ENCODE measurements at places on chromosomes 7 and 10.

DNA sequence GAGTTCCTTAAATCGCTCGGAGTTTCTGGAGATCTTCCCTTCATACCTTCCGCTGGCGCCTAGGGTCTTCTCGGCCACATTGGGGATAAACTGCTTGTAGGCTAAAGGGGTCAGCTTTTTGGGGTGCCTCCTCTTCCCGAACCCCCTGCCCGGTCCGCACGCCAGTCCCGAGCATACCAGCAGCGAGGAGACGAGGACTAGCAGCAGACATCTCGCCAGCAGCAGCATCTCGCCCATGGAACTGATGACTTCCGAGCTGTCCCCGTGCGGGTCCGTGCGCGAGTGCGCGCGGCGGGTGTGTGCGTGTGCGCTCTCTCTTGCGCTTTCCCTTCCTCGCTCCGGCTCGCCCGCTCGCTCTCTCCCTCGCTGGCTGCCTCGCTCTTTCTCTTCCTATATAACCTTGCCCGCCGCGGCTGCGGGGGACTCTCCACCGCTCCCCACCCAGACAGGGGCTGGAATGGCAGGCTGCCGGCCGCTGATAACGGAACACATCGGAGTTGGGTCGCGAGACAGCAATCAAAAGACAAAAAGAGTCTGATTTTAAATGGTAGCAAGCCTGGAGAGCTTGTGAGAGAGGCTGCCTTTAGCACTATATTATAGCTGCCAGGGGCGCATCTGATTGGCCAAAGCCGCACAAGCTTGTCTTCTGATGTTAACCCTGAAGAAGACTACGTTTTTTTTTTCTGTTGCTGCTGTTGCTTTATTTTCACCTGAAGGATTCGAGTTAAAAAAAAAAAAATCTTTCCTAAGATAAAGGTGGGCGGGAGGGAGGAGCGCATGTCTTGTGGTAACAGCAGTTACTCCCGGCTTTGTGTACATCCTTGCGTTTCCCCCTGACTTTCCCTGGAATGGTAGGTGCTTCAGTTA, at the start of gene SHH:
Gene SHH, minus strand, starts transcription at position 569 of the 867 bp plus-strand sequence. Its CDS starts 341 bp downstream, at position 228.
- DNase-seq: no peak

DNA sequence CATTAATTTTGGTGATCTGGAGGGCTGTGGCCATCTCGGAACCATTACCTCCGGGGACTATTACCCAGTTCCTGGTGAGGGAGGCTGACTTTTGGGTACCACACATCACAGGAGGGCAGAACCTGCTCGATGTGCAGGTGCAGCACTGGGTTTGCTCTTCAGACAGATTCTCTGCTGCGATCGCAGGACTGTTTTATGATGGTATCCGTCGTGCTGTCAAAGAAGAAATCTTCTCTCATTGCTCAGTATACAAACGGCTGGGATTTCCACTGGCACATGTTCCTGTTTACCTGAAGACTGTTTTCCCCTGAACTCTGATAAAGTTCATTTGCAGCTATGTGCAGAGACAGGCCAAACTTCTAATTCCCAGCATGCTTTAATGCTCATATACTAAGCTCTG, 27.2 kb upstream of the SHH start:
- DNase-seq: no peak

DNA sequence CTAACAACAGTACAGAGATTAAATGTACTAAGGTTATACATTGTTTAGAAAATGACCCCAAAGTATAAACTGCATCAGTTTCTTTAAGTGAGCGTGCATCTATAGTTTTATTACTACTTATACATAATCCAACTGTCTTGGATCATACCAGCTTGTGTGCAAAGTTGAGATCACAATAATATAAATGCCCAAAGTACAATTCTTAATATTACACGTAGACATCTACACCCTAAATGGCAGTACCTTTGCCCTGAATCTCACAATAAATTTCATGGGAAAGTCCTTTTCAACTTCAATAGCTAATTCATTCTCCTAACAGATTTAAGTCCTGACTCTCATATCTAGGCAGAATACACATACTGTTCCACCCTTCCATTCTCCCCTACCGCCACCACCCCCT, 11.8 kb downstream of the SCIN start:
- DNase-seq: no peak

GRCh38 chr10:44216073-44216472, 168.8 kb downstream of the CXCL12 start:
- no peak for DNase-seq

DNA sequence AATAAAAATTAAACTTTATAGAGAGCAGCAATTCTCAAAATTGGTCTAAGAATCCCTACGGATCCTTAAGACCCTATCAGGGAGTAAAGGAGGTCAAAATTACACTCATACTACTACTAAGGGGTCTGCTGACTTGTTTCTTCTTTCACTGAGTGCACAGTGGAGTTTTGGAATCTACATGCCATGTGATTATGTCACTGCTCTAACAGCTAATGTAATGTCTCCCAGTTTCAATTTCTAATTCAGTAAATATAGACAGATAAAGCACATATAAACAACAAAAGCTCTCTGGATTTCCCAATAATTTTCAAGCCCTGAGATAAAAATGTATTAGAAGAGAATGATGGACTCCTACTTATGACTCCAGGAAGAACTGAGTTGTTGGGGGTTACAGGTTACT, 74.6 kb downstream of the WAPL start:
- no peak for DNase-seq

GRCh38 chr7:115088893-115089292, 167.0 kb downstream of the MDFIC start:
- DNase-seq: no peak

- DNase-seq: no peak
These were observed 89.5 kb downstream of the ALOX5 start for GRCh38 chr10:45463244-45464116.

DNA sequence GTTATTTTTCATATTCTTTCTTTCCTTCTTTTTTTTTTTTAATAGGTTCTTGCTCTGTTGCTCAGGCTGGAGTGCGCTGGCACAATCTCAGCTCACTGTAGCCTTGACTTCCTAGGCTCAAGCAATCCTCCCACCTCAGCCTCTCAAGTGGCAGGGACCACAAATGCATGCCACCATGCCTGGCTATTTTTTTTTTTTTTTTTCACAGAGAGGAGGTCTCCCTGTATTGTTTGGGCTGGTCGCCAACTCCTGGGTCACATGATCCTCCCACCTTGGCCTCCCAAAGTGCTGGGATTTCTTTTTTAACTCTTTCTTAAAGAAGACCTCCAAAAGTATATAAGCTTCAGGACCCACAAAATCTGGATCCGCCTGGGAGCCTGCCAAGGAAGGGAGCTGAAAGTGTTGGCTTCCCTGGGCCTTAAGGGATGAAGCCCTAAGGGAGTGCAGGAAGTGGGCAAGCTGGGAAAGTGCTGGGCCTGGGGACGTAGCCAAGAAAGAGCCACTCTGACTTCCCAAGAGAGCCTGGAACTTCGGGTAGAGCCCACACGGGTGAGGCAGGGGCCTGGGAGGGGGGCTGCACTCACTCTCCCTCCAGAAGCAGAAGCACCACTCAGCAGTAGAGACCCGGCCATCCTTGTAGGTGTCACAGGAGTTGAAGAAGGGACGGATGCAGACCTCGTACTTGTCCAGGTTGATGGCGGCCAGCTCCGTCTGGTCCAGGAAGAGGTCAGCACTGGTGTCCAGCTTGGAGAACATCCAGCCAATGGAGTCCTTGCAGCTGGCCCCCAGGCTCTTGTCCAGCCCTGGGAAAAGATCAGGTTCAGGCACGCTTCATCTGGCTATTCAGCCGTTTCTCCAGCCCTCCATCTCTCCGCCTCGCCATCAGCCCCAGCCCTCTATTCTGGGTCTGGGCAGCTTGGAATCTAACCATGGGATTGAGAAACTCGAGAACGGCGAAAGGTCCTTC, 21.8 kb downstream of the SPOCK2 start:
- no peak for DNase-seq

DNA sequence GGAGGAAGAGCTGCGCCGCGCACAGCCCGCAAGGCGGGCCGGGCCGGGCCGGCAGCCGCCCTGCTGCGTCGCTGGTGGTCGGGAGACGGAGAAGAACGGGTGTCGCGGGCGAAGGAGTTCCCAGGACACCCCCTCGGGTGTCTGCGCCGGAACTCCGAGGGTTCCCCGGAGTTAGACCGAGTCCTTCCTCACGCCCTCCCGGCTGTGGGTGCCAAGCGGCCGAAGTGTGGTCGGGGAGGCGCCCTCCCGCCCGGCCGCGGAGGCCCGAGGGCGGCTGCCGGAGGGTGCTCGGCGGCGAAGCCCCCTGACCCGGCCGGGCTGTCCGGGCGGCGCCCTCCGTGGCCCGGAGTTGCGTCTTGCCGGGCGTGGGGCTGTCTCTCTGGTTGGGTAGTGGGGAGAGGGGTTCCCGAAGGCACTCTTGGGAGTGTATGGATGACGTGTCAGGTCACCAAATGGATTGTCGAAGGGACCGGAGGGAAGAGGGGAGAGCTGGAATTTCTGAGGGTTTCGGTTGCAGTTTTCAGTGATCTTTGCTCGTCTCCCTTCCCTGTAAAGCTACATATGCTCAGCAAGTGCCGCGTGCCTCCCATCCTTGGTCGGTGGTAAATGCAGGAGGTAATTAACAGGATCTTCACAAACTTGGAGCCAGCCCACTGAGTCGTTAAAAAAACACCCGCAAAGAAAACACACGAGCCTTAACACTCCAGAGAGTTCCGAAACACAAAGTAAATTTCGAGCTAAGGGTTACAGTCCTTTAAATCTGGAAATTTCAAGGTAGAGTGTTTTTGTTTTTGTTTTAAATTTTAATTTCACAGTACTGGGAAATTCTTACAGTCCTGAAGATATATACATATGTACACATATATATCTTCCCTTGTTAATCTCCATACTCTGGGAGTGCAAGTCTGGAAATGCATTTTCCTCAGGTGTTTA, 871 bp downstream of the ST7 start:
- DNase-seq: peak; percentile 59

DNA sequence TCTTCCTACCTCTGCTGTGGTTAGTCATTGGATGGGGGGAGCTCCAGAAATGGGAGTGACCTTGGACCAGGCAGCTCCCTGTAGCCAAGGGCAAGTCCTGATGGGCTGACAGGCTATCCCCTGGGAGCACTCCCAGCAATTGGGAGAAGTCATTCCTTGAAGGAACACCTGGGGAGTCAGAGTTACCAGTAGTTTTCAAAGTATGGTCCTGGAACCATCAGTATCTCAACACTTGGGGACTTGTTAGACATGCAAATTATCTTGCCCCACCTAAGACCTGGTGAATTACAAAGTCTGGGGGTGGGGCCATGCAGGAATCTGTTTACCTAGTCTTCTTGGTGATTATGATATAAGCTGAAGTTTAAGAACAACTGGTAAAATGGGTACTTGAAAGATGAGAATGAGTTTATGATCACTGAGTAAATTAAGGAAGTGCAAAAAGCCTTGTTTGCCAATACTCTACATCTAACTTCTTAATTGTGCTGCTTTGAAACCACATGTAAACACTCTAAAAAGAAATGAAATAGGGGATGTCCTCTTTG, 287.3 kb upstream of the LRRN3 start:
- DNase-seq: no peak

- no peak for DNase-seq
These were observed 95.9 kb upstream of the TNRC18 start for GRCh38 chr7:5519515-5519928.

Data from H54 (cell line).